Gastroesophageal sphincter (tissue), 4 donors: ENCODE measurements at places on chromosomes 13 and 19. TPM values are rescaled to one million over a fixed set of nuclear protein-coding genes. Genes with fewer than 3 reads are reported as not detected.

DNA sequence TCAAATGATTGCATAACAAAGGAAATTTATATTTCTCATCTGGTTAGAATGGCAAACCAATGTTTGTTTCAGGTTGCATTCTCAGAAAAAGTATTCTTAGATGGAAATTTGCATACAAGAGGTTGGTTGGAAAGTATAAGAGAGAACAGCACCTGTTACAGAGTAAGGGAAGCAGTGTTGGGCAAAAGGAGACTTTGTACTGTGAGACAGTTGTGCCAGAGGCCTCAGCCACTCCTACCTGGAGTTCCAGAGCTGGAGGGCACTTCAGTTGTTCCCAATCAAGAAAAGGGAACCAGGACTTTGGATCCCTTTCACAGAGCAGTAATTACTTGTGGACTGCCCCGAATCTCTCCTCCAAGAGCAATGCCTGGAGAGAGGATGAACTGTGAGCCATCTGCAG, 81.8 kb downstream of the SPRY2 start:
- ATAC-seq: no peak

GRCh38 chr19:15328312-15328711, 4.0 kb downstream of the BRD4 start:
- no peak for ATAC-seq

GRCh38 chr19:40724855-40725254, 7.9 kb downstream of the ITPKC start:
- ATAC-seq: no peak

DNA sequence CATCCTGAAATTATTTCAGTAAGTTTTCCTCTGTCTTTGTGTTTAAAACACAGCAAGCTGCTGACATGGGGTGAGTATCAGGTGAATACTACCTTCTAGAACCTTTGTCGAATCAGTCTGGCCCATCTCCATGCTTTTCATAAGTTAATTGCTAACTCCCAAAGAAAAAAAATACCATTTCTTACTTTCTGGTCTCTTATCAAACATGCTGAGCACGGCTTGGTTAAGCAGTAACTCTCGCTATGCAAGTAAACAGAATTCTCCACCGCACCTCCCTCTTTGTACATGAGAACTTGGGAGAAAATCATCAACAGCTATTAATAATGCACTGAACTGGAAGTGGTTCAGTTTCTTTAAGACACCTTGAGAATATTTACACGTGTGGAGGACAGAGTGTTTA, 88.6 kb downstream of the FGF9 start:
- no peak for ATAC-seq

Gene GJB6
- not detected for total RNA-seq

DNA sequence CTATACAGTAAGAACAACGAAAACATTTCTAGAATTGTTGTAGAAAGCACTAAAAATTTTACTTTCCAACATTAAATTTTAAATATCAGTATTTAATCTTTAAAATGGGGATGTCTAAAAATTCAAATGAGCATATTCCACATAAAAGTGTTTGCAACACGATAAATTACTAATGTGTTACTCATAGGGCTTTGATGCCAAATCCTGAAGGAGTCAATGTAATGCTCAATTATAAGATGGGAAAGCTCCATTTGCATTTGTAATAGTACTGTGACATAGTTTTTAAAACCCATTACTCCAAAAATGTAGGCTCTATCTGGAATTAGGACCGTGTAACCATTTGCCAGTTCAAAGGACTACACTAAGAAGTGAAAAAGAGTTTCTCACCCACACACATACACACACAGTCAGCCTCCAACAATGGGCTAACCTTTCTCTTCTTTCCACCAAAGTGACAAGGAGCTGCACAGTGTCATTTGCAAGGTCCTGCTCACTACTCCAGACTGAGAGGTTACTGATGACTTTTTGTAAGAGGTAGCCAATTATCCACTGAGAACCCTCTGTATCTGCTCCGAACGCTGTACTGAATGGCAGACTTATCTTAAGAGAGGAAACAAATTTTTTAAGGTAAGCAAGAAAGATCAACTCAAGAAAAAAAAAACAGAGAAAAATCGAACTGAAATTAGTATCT, 26.1 kb upstream of the EEF1AKMT1 start:
- no peak for ATAC-seq

- ATAC-seq: no peak
Measured at GRCh38 chr19:34120846-34121639, 51.3 kb upstream of the LSM14A start.

DNA sequence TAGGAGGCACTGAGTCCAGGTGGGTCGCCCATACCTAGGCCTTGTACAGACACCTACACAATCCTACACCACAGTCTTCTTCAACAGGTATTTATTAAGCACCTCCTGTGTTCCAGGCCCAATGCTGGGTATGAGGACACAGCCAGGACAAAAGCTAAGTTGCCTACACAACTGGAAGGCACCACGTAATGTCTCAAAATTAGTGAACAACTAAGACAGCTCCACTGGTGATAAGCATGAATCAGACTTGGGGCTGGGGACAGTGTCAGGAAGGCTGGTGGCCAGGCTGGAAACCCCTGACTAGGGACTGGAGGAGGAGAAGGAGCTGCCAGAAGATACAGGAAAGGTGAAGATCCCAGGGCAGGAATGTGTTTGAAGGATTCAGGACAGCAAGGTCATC, 2.4 kb downstream of the SMIM24 start:
- ATAC-seq: no peak

Gene LAIR1
- total RNA-seq: 22.5 TPM

Gene KLK7
- total RNA-seq: 16.7 TPM

GRCh38 chr13:68174893-68175292, 944.8 kb upstream of the PCDH9 start:
- no peak for ATAC-seq

DNA sequence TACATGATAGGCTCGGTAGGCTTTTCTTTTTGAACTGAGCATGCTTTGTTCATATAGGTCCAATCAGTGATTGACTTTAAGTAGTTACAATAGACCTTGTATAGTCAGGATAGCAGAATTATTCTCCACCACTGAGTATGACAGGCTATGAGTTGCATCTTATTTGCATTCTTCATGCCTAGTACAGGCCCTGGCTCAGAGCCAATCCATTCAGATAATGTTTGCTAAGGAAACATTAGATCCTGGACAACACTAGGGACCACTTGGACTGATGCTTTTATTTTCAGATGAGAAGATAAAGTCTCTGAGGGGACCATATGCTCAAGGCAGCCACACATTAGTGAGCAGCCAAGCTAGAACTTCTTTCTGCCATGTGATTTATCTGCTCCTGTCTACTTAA, 133.9 kb downstream of the KL start:
- no peak for ATAC-seq

DNA sequence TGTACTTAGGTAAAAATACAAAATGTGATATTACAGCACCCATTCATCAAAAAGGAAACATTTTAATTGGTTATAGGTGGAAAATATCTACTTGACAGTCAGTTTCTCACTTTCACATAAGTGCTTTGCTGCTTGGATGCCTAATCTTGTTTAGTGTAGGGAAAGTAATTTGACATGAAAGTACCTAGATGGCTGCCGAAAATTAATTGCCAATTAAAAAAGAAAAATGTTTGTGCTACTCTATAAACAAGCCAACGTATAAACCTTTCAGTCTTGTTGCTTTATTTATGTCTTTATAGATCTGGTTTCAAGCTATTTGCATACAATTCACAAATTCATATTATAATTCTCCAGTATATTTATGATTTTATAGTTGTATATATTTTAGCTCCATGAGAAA, 729.9 kb downstream of the DACH1 start:
- no peak for ATAC-seq

Gene TMEM38A
- total RNA-seq: 7.1 TPM

DNA sequence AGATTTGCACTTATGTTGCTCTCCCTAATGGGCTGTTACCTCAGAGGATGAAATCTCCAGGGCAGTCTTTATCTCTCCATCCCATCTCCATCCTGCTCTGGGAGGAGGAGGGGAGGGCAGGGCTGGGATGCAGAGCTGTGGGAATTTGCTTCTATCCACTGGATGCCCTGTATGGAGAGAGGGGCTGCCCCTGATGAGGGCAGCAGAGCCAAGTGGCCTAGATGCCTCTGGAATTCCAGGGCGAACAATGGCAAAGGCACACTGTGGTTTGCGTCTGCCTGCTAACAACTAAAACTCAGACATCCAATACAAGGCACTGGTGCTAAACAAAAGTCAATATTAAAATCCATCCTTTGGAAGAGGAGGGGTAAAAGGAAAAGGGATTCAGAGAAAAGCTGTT, 165.1 kb downstream of the COG6 start:
- ATAC-seq: no peak

Gene LRRC4B
- total RNA-seq: 5.0 TPM

DNA sequence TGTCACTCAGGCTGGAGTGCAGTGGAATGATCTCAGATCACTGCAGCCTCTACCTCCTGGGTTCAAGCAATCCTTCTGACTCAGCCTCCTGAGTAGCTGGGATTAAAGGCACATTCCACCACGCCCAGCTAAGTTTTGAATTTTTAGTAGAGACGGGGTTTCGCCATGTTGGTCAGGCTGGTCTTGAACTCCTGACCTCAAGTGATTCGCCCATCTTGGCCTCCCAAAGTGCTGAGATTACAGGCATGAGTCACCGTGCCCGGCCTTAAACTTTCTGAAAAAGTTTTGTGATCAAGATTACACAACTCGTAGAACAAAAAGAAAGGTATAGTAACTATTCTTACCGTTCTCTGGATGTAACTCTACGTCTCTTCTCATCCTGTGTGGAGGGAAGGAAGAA, 21.2 kb downstream of the DNMT1 start:
- ATAC-seq: no peak

- no peak for ATAC-seq
Measured at GRCh38 chr13:99255271-99255670, 2.9 kb downstream of the GPR18 start.

Gene LYPD3
- 4.0 TPM for total RNA-seq

DNA sequence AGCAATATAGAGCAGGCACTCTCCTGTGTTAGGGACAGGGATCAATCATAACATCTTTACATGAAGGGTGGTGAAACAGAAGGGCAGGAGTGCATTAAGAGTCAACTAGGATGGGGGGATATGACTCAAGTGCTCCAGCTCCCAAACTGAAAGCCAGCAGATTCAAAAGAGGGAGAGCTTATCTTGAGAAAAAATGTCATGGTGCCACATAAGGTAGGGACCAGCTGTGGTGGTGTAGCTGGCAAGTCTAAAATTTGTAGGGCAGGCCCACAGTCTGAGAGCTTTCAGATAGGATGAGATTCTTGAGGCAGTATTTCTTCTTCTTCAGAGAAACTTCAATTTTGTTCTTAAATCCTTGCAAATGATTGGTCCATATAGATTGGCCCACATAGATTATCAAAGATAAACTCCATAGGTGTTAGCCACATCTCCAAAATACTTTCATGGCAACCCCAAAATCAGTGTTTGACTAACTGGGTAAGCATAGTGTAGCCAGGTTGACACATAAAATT, 19.1 kb downstream of the DNAJC15 start:
- no peak for ATAC-seq

GRCh38 chr13:41621716-41622431, 164.5 kb downstream of the RGCC start:
- ATAC-seq: peak; percentile 89

DNA sequence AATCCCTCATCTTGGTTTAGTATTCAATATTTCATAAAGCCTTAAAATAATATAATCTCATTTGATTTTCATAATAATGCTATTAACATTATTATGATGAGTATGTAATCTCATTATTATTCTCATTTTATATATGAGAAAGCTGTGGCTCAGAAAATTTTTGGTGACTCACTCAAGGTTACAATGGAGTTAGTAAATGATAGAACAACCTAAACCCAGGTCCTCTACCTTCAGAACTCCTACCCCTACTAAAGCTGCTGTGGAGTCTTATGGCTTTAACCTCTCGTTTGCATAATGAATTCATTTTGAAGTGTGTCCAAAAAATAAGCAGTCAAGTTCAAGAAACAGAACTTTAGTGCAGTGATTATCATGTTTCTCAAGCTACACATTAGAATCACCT, 226.3 kb downstream of the TBC1D4 start:
- ATAC-seq: no peak

Gene RNF225
- total RNA-seq: 1.5 TPM

DNA sequence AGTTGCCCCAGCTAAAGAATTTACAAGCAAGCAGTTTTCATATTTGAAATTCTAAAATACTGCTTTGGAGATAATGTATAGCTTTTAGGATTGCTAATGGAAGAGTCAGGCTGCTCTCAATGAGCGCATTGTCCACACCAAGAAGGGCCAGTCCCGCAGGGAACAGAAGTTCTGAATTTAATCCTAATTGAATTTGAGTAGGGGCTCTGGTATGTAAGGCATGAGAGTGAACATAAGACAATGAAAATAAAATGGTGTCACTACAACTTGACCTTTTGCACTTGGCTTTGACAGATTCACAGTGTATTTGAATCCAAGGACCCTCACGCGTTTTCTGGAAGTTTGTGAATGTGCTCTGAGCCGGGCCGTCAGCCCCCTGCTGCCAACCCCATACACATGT, 32.6 kb downstream of the RAB20 start:
- ATAC-seq: no peak

Gene ANGPTL4
- 25.3 TPM for total RNA-seq

GRCh38 chr13:108915634-108916512, 286.5 kb downstream of the MYO16 start:
- peak; percentile 93 for ATAC-seq

- no peak for ATAC-seq
Measured at GRCh38 chr13:23741879-23742510, 147.2 kb downstream of the MIPEP start.

DNA sequence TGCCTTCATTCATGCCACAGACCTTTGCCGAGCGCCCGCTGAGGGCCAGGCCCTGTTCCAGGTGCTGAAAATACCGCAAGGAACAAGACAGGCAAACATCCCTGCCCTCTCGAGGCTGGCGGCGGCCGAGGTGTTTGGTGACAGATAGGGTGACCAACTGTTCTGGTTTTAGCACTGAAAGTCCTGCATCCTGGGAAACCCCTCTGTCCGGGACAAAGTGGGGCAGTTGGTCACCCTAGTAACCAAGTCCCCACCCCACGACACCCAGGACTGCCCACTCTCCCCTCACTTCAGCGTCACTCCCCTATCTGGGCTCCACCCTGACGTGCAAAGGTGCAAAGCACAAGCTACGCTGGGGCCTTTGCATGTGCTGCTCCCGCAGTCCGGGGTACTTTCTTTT, 17.3 kb downstream of the ZBTB7A start:
- ATAC-seq: no peak

- ATAC-seq: no peak
Measured at GRCh38 chr13:100439247-100439970, 149.2 kb downstream of the GGACT start.

DNA sequence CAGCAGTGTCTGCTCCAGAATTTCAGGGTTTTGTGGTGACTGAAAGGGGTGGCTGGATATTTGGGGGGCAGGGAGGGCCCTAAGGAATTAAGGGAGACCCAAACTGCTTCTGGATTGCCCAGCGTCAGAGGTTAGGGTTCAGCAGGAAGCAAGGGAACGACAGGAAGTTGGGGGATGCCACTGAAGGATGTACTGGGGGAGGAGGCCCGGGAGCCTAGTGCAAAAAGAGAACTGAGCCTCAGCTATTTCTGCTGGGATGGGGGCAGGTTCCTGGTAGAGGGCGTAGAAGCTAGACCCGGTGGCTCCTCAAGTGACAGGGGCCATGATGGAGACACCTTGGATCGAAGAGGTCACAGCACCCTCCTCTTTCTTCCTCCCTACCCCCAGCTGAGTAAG, 1.1 kb downstream of the CYP2S1 start:
- no peak for ATAC-seq

Gene COL5A3
- 30.8 TPM for total RNA-seq
